Stimulated activated CD4-positive, alpha-beta T cell treated with anti-CD3 and anti-CD28 coated beads, TNF-alpha, amount 100 ng/mL, for 24 hours (primary cell): ENCODE measurements at places on chromosomes 7 and 10.

DNA sequence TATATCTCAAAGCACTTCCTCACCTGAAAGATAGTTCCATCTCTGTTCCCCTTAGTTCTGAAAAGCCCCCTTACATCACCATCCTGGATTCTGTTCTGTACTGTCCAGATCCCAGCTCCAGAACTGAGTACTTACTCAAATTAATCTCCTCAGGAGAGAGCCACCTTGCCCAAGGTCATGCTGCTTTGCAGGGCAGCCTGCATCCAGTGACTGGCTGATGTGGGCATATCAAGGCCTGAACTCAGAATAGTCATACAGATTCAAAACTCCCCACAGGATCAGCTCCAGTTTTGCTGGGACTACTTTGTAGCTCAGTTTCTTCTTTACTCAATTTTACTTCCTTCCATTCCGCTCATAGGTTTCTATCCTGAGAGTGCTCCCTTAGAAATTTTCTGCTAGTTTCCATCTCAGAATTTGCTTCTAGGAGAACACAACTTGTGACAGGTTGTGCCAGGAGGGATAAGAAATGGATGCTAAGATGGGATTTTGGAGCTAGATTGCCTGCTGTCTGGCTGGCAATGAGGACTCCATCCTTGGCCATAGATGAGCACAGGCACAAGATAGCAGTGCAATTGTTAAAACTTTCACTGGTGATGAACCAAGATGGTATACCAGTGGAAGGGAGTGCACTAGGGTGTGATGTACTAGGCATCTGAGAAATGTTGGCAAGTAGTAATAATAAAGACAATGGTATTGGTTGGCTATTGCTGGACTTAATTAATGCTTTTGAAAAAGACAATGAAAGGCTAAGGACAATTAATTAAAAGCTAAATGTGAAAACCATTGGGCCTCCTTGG is 17.3 kb downstream of the SRGN start:
- DNase-seq: no peak

DNA sequence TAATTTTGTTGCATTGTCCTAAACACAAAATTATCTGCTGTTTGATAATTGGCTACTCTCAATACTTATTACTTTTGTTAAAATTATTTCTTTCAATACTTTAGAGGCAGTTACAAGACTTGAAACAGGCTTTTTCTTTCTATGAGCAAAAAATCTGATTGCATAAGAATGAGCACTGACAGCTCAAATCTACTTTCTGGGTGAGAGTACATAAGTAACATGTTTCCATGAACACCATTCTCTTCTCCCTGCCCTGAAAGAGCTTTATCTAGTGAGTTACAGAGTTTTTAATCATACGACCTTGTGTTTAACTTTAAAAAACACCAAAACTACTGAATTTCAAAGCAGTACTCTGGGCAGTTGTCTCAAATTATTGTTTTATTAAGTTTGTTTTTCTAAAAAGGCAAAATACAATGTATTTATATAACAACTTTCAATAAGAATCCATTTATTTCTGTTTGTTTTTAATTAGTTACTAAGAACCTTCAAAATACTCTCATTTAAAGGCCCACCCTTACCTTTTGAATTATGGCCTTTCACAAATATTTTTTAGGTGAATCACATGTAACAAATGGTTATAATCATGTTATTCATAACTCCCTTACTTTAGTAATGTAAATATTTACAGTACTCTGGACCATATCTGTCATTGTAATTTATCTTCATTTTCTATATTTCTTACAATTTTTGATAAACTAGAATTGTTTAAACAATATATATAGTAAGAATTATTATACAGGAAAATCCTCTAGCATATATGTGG is 23.0 kb upstream of the TFAM start:
- DNase-seq: no peak

DNA sequence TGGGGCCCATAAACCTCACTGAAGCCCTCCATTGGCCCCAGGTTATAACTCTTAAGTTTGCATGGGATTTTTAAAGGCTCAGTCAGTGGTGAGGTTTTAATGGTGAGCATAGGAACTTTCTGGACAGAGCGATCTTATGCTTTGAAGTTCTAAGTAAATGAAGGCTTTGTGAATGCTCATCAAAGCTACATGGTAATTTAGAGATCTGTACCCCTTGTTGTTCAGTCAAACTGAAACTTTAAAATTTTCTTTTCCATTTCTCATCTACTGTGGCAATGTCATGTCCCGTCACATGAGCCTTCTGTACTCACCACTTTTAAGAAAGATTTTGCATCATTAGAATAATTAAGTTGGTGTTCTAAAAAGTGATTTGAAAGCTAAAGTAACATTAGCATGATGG is 39.9 kb downstream of the CHN2 start:
- DNase-seq: no peak

DNA sequence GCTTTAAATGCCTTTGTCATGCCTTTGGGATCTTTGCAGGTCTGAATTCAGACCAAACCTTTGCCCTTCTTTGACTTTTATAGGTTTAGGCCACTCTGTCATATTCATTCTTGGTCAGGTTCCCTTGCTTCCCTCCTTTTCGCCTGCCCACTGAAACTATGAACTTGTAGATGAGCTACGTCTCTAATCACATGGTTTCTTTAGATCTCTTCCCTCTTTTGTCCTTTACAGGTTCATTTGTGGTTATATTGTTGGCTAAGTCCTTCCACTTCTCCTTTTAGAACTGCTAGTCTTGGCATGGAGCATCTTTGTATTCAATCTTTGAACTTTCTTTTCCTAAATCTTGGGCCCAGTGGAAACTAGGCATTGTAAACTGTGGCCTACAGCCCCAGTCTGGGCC is 104.0 kb upstream of the ZEB1 start:
- no peak for DNase-seq

GRCh38 chr10:61542596-61542995 is 89.4 kb upstream of the TMEM26 start:
- DNase-seq: no peak

- no peak for DNase-seq
Measured at GRCh38 chr7:92137557-92137956, 3.3 kb upstream of the CYP51A1 start.

DNA sequence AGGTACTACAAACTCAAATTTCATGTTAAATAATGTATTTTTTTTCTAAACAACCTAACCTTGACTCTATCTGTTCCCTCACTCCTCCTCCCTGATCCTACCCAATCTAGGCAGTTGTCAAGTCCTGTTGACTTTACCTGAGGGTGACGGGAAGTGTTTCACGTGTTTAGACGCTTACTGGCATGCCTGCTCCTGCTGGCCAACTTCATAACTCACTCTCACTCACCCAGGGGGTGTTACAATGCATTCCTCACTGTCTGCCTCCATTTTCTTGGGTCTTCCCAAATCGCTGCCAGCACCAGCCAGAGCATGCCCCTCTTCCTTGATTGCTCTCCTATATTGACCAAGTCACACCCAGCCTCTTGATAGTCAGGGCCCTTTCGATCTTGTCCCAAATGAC is 28.3 kb downstream of the CRCP start:
- DNase-seq: no peak

GRCh38 chr10:33248638-33249037 is 85.8 kb downstream of the NRP1 start:
- DNase-seq: no peak

GRCh38 chr7:95794917-95795515 is 22.7 kb downstream of the DYNC1I1 start:
- DNase-seq: no peak

DNA sequence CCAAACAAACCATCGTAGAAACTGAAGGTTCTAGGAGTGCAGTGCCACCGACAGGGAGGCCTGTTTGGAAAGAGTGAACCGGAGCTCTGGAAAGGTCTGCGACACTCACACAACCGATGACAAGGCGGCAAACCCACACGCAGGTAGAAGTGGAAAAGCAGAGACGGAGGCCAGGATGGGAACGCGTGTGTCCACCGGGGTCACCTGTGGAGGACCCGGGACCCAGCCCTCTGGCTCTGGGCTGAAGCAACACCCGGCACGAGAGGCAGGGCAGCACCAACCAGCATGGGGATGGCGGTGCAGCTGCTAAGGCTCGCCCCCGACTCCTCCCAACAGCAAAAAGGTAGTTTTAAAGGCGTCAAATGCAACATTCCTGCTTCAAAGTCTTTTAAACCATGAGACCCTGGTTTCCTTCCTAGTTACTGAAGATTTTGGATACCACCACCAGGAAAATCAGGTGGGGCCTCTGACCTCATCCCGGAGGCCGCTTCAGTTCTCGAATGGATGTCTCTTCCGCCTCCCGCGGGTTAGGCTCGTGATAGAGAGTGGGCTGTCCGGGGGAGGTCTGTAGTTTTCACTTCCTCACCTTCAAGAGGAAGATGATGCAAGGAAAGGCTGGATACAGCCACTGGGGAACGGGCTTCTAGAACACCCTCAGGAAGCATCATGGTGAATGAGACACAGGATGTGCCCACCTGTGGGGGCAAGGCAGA is 115.5 kb downstream of the SMURF1 start:
- no peak for DNase-seq

GRCh38 chr10:96339956-96340904 is 18.6 kb downstream of the OPALIN start:
- DNase-seq: peak; percentile 29

DNA sequence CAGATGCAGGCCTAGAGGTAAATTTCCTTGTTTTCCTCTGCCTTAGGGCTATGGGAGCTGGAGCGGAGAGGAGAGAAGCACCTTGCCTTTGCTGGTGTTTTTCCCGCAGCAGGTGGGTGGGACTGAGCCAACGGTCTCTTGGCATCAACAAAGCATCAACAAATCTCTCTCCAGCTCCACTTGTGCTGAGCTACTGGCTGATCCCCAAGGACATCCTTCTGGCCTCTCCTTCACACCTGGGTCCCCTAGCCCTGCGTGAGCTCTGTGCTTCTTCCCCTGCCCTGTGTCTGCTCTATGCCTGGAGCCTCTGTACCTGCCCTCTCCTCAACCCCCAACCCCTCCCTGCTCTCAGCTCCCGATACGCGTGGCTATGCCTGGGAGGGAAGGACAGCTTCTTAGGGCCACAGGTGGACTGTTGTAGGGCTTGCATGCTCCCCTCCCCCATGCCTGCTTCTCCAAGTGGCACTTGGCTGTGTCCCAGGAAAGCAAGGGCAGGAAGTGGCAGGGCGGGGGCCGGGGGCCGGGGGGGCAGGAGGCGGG is 3.2 kb upstream of the CLDN4 start:
- no peak for DNase-seq

- DNase-seq: no peak
Measured at GRCh38 chr7:130890176-130891020, 156.4 kb upstream of the KLF14 start.
